ENCODE measurements at places on chromosomes 7 and 10.

DNA sequence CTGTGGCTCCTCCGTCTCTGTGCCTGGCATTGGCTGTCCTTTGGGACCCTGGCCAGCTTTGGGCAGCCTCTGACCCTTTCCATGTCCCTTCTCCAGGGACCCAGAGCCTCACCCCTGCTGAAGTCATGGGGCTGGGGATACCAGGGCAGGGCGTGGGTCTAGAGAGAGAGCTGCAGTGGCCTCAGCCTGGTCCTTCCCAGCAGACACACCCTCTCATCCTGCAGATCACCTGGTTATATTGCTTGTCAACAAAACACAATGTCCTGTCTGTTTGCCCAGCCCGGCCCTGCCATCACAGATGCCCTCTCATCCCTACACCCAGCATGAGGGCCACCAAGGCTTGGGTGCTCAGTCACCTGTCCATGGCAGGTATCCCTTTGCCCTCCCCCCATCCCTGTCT is 1.8 kb downstream of the MUC17 start:
- DNase-seq, result no peak

- DNase-seq, result no peak
Measured at GRCh38 chr10:133024704-133025557, 62.8 kb upstream of the ADGRA1 start.

DNA sequence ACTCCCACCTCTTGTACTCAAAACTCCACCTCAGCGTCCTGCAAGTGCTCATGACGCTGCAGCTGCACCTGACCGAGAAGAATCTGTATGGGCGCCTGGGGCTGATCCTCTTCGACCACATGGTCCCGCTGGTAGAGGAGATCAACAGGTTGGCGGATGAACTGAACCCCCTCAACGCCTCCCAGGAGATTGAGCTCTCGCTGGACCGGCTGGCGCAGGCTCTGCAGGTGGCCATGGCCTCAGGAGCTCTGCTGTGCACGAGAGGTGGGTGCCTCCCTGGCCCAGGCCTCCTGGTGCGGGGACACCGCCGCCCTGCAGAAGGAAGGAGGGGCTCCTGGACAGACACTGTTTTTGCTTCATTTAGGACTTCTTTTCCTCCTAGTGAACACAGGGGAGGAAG is 10.3 kb downstream of the INTS15 start:
- DNase-seq, result no peak

DNA sequence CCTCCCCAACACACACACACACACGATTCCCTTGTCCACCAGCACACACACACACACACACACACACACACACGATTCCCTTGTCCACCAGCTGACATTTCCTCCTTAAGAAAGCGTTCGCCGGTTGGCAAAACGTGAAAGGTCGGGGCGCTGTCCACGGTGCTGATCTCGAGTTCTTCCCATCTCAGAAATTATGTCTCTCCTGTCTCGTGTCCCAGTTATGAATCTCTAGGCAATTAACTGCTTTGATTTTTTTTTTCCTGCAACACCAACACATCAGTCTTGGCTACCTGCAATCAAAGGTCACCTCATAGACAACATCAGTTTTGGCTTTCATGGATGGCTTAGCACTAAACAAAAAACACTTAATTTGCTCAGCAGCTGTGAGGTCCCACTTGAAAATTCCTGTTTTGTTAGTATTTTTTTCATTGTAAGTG is 1.9 kb downstream of the INA start:
- DNase-seq, result no peak

GRCh38 chr7:41955451-41955850 is 252.6 kb upstream of the INHBA start:
- no peak for DNase-seq

- DNase-seq, result peak; percentile 18
Measured at GRCh38 chr10:114043532-114044246, at the start of gene ADRB1. ADRB1 (plus strand) TSS chr10:114043866; CDS start chr10:114044133, 267 bp downstream.

DNA sequence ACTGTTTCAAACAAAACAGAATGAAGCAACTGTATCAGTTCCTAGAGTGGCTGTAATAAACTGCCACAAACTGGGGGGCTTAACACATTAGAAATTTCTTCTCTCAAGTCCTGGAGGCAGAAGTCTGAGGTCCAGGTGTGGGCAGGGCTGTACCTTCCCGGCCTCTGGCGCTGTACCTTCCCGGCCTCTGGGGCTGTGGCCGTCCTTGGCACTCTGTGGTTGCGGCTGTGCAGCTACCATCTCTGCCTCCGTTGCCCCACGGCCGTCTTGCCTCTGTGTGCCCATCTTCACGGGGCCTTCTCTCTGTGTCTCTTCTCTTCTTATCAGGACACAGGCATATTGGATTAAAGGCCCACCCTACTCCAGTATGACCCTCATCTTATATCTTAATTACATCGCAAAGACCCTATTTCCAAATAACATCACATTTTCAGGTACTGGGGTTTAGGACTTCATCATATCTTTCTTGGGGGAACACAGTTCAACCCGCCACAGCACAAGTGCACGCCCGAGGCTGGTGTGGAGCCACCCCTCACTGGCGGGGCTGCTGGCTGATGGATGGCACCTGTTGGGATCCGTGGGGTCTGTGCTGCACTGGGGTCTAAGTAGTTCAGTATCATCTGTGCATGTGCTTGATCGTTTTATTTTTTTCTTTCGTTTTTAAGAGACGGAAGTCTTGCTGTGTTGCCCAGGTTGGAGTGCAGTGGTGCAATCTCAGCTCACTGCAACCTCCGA is 123.2 kb downstream of the ACTR3B start:
- DNase-seq, result no peak

DNA sequence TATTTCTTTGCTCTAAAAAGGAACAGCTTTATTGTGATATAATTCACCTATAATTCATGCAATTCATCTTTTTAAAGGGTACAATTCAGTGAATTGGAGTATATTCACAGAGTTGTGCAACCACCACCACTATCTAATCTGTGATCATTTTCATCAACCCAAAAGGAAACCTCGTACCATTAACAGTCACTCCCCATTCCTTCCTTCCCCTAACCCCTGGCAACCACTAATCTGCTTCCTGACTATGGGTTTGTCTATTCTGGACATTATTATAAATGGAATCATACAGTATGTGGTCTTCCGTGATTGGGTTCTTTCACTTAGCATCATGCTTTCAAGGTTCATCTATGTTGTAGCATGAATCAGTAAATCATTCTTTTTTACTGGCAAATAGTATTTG is 52.3 kb downstream of the MKI67 start:
- DNase-seq, result no peak

DNA sequence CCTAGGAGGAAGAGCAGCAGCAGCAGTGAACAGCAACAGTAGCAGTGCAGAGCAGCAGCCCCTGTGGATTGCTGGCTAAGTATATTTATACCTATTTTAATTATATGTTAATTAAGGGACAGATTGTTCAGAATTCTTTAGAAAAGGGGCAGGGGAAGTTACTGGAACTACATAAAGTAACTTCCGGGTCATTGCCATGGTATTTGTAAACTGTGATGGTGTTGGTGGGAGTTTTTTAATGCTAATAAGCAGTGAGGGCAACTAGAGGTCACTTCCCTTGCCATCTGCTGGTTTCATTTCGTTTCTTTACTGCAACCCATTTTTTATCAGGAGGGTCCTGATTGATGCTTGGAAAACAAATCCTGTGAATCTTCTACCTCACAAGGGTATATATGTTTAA is 229.8 kb upstream of the PODXL start:
- no peak for DNase-seq

GRCh38 chr7:135365721-135366120 is 132.1 kb downstream of the STRA8 start:
- DNase-seq, result no peak

- no peak for DNase-seq
Measured at GRCh38 chr10:98470850-98471249, 24.1 kb upstream of the HPS1 start.

- DNase-seq, result no peak
Measured at GRCh38 chr10:108789919-108790318, 1133.4 kb downstream of the XPNPEP1 start.

GRCh38 chr7:137204246-137204645 is 139.3 kb downstream of the PTN start:
- DNase-seq, result no peak

DNA sequence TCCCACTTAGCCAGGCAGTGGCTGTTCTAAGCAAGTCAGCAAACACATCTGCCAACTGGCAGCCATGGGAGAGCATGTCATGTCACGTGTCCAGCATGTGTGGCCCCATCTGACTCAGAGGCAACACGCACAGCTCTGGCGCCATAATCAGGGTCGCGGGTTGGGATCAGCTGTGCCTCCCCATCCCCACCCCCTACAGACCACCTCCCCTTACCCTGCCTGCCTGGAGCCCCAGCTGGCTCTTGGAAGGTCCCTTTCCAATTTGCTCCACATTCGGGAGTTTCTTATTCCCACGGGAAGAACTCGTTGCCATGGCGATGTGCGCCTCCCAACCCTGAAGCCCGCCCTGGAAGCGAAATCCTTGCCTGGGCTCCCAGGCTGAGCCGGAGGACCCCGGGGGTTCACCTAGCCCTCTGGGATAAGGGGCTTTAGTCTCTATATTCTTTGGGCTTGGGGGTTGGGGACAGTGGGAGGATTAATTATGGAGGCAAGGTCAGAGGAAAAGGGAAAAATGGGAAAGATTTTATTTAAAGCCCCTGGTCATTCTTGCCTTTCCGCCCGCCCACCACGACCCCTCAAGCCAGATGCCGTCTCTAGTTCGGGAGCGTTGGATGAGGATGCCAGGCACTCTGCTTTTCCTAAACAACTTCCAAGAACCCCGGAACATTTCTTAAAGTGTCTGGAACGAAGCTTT is 283.7 kb downstream of the ZEB1 start:
- no peak for DNase-seq

DNA sequence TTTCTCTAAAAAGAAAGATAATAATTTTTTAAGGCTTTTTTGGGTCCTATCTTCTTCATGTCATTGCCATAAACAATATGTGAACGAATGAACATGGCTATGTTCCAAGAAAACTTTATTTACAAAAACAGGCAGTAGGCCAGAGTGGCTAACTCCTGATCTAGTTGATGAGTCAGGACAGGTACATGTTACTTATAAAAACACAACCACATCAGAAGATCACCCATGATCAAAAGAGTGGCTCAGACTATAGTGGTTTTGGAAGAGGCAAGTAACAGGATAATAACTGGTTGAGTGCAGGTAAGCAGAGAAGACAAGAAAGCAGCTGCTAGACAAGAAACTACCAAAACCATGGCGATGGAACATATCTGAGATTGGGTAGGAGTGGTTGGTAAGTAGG is 468.7 kb downstream of the KCNMA1 start:
- no peak for DNase-seq

- no peak for DNase-seq
Measured at GRCh38 chr7:98903246-98903645, 24.9 kb downstream of the TRRAP start.

DNA sequence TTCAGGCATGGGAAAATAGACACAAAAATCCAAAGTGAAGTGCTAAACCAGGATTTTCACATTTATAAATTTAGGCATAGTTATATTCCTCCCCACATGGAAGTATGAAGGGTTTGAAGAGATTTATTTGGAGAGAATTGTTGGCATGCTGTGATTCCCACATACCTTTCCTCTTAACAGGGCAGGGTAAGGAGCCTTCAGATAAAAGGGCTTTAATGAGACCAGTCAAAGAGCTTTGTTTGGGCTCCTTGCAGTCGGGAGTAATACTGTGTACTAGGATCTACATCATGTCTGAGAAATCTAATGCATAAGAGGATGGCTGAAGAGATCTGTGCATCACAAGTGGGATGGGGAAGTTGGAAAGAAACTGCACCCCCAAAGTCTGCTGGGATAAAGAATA is 140.8 kb upstream of the PTN start:
- DNase-seq, result no peak

GRCh38 chr7:47478926-47479711 is 102.8 kb downstream of the TNS3 start:
- no peak for DNase-seq

DNA sequence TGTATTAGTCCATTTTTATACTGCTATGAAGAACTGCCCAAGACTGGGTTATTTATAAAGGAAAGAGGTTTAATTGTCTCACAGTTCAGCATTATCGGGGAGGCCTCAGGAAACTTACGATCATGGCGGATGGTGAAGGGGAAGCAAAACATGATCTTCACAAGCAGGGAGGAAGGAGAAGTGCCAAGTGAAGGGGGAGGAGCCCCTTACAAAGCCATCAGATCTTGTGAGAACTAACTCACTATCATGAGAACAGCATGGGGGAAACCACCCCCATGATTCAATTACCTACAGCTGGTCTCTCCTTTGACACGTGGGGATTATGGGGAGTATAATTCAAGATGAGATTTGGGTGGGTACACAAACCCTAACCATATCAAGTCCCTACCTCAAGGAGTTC is 85.4 kb downstream of the JAZF1 start:
- DNase-seq, result no peak

GRCh38 chr7:115145512-115145911 is 223.6 kb downstream of the MDFIC start:
- DNase-seq, result no peak

GRCh38 chr10:129689671-129690071 is 222.6 kb downstream of the MGMT start:
- no peak for DNase-seq

DNA sequence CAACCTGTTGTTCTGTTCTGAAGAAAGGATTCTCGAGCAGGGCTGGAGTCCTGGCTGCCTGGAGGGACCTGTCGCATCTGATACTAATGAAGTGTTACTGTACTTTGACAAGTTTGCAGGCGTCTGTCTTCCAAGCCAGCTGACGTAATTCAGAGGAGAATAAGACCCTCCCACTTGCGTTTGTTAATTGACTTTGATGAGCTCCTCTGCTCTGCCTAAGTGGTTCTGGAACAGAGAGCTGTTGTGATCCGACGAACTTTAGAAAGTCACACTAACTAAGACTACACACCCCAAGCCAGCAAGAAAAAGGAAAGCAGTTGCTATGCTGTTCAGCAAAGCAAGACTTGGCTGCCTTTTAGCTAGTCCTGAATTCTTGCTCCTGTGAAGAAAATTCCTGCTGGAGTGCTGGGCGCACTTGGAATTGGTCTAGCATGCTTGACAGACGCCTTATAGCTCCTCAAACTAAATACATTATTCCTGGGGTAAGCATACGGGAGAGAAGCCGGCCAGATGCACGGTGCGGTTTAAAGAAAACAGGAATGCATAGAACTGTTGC is 200.3 kb downstream of the CACNB2 start:
- no peak for DNase-seq

DNA sequence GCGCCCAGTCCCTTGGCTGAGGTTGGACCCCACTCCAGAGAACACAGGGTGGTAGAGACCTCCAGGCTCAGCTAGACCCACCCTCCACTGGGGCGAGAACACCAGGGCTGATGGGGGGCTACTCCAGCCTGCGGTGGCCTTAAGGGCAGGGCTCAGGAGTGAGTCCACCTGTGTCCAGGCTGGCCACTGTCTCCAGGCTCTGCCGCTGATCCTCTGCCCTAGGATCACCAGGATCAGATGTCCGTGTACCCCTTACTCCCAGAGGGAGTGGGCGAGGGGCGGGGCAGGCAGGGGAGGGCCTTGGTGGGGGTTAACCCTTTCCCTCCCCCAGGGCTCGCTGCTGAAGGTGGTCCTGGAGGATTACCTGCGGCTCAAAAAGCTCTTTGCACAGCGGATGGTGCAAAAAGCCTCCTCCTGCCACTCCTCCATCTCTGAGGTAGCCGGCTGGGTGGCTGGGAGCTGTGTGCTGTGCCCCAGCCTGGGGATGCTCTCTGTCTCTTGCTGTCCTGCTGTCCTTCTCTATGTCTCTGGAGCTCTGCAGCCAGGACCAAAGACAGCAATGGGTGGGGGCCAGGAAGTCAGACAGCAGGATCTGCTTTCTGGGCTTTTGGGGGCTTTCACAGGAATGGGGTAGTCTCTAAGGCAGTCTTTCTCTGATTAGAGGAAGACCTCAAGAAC is 38.0 kb downstream of the PSAP start:
- DNase-seq, result no peak
